Glutamatergic neuron (in vitro differentiated cells): ENCODE measurements at places on chromosomes 4 and X. TPM values are rescaled to one million over a fixed set of nuclear protein-coding genes. Genes with fewer than 3 reads are reported as not detected.

DNA sequence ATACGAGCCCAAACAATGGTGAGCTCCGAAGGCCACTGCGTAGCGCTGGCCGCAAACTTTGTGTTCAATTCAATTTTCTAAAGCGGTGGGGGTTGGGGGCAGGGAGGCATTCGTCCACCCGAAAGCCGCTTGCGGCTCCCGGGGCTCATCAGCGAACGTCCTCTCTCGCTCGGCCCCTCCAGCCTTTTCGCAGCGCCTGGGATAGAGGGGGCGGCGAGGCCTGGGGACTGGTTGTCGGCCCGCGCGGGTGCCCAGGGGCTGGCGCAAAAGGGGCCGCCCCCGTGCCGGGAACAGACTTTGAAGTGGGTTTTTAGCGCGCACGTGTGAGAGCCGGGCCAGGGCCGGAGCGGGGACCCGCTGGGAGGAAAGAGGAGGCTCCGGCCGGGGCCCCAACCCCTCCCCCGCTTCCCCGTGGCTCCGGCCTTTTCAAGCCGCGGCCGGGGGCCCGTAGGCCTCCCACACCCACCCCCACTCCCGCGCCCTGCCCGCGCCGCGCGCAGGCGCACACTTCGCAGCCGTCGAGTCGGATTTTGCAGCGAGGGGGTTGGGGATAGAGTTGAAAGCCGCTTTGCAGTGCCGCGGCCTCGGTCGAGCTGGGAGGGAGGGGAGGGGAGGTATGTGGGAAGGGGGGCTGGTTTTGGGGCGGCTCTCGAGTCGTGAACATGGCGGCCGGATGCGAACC, 8.3 kb downstream of the ZIC3 start:
- peaks cover 8% of the 10 kb centered on the region for H3K27me3 ChIP-seq
- H3K4me1 ChIP-seq = peaks cover 1% of the 10 kb centered on the region
- no peaks in the 10 kb centered on the region for H3K36me3 ChIP-seq
- no peak overlapping the region for H3K27ac ChIP-seq
- no peak for DNase-seq

GRCh38 chr4:55444827-55445226, 49.1 kb downstream of the TMEM165 start:
- no peak overlapping the region for H3K27ac ChIP-seq
- H3K27me3 ChIP-seq = no peaks in the 10 kb centered on the region
- H3K4me1 ChIP-seq = no peaks in the 10 kb centered on the region
- no peaks in the 10 kb centered on the region for H3K36me3 ChIP-seq
- no peak for DNase-seq
- no peak overlapping the region for H3K4me3 ChIP-seq

DNA sequence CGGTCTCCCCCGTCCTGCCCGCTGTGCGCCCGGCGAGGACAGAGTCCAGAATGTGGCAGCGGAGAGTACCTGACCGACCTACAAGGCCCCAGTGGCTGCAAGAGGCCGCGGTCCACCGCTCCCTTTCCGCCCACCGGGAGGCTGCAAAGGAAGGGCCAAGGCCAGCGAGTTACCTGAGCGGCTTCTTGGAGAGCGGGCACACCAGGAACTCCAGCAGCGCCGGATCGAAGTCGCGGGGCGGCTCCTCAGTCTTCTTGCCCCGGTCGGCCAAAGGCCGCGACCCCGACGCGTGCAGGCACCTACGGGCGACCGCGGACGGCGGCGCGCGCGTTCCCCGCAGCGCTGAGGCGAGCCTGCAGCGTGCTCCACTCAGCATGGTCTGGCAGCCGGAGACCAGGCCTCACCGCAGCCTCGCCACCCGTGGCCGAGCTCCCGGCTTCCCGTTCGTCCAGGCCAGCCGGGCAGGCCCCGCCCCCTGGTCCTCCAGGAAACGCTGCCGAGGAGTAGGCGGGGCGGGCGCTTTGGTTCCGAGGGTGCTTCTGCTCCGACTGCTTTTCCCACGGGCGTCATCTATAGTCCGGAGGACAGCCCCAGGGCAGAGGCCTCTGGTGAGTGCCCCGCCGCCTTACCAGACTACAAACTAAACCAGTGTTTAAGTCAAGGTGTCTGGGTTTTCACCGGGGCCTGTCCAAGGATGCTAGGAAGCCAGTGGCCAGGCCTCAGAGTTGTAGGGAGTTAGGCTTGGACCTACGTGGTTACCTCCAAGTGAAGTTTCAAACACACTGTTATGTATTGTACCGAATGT, at the start of gene PYURF:
TSS of gene PYURF (minus strand) at position 452 of the 805 bp plus-strand sequence. CDS start at position 376, 76 bp downstream.
- peak; percentile 95 for DNase-seq
- peaks cover 2% of the 10 kb centered on the region for H3K4me1 ChIP-seq
- H3K27me3 ChIP-seq = no peaks in the 10 kb centered on the region
- H3K4me3 ChIP-seq = peak within 1 kb of the TSS; percentile 94

PHEX gene
- total RNA-seq = 0.17 TPM

SPATA4 gene
- total RNA-seq = not detected
